ENCODE measurements at places on chromosomes 1 and 21. TPM values are rescaled to one million over a fixed set of nuclear protein-coding genes. Genes with fewer than 3 reads are reported as not detected.

The CD247 gene
- total RNA-seq, result 4.3 TPM

The TRNP1 gene
- 15.0 TPM for total RNA-seq

The TMPRSS15 gene
- not detected for total RNA-seq

The FCRL1 gene
- total RNA-seq, result 0.19 TPM

The WLS gene
- 81.5 TPM for total RNA-seq

The SLC9C2 gene
- not detected for total RNA-seq

- H3K4me1 ChIP-seq, result no peaks in the 10 kb centered on the region
- H3K4me3 ChIP-seq, result no peak overlapping the region
- no peak for DNase-seq
- H3K27ac ChIP-seq, result no peak overlapping the region
- H3K27me3 ChIP-seq, result no peaks in the 10 kb centered on the region
These were observed 7.4 kb upstream of the ATP2B4 start for GRCh38 chr1:203619091-203619780.

DNA sequence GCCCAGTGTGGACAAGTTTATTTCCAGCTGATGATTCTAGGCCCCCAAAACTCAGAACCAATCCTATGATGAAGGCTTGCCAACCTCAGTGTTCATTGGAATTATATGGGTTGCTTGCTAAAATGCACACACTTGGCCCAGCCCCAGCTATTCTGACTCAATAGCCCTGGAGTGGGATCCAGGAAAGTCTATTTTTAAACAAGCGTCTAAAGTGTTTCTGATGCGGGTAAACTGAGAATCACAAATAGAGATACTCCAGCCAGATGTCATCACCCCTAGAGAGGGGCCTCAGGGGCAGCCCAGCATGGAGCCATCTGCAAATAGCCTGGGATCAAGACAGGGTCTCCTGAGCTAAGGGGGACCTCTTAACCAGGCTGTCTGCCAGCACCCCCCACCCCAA is 46.0 kb downstream of the PKP1 start:
- H3K4me1 ChIP-seq, result no peaks in the 10 kb centered on the region
- DNase-seq, result peak; percentile 36
- H3K4me3 ChIP-seq, result no peak overlapping the region
- no peak overlapping the region for H3K27ac ChIP-seq
- H3K27me3 ChIP-seq, result no peaks in the 10 kb centered on the region

- DNase-seq, result no peak
- no peaks in the 10 kb centered on the region for H3K27me3 ChIP-seq
- no peaks in the 10 kb centered on the region for H3K36me3 ChIP-seq
- no peaks in the 10 kb centered on the region for H3K4me1 ChIP-seq
- no peak overlapping the region for H3K27ac ChIP-seq
These were observed 93.9 kb upstream of the BEND5 start for GRCh38 chr1:48870596-48870995.

- no peaks in the 10 kb centered on the region for H3K36me3 ChIP-seq
- peaks cover 8% of the 10 kb centered on the region for H3K4me1 ChIP-seq
- H3K27ac ChIP-seq, result no peak overlapping the region
- no peak overlapping the region for H3K4me3 ChIP-seq
These were observed 42.6 kb downstream of the PKN2 start for GRCh38 chr1:88726697-88727096.

DNA sequence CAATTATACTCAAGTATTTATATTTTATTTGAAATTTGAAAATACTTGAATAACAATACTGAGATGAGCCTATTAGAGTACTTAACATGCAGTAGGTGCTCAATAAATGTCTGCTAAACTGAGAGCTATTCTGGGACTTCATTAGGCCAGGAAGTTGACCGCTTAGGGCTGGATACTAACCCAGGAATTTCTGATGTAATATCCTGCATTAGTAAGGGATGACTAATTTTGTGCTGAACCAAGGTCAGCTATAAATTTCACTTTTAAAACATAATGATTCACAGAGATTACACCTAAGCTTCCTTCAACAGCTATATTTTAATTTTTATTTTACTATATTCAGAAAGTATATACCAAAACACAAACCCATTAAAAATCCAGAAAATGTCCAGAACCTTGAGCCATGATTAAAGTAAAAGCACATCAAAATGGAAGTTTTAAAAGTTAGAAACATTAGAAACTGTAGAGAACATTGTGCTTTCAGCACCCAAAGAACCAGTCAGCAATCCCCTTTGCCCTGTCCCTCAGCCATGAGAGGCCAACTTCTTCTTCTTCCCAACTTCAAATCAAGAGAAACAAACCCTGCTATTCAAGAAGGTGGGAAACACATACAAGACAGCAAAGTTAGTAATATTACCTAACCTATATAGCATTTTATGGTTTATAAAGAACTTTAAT is 35.4 kb downstream of the WNT2B start:
- no peaks in the 10 kb centered on the region for H3K27me3 ChIP-seq
- H3K36me3 ChIP-seq, result no peaks in the 10 kb centered on the region
- peak overlapping the region; percentile 90 for H3K27ac ChIP-seq
- peaks cover 4% of the 10 kb centered on the region for H3K4me1 ChIP-seq
- DNase-seq, result no peak

GRCh38 chr1:234827656-234828055 is 217.7 kb upstream of the IRF2BP2 start:
- no peak for DNase-seq
- H3K4me3 ChIP-seq, result no peak overlapping the region
- no peaks in the 10 kb centered on the region for H3K36me3 ChIP-seq
- no peak overlapping the region for H3K27ac ChIP-seq
- no peaks in the 10 kb centered on the region for H3K4me1 ChIP-seq

GRCh38 chr1:184945029-184945428 is 29.3 kb downstream of the NIBAN1 start:
- no peak for DNase-seq
- no peaks in the 10 kb centered on the region for H3K36me3 ChIP-seq
- H3K27me3 ChIP-seq, result no peaks in the 10 kb centered on the region
- H3K4me3 ChIP-seq, result no peak overlapping the region

- no peaks in the 10 kb centered on the region for H3K27me3 ChIP-seq
- no peak overlapping the region for H3K27ac ChIP-seq
These were observed 69.0 kb downstream of the MAGI3 start for GRCh38 chr1:113459279-113459678.

GRCh38 chr1:85274969-85275453 is 1.4 kb downstream of the BCL10 start:
- no peak overlapping the region for H3K4me3 ChIP-seq
- H3K27ac ChIP-seq, result no peak overlapping the region
- H3K36me3 ChIP-seq, result no peaks in the 10 kb centered on the region
- no peaks in the 10 kb centered on the region for H3K4me1 ChIP-seq
- DNase-seq, result no peak
- H3K27me3 ChIP-seq, result no peaks in the 10 kb centered on the region

DNA sequence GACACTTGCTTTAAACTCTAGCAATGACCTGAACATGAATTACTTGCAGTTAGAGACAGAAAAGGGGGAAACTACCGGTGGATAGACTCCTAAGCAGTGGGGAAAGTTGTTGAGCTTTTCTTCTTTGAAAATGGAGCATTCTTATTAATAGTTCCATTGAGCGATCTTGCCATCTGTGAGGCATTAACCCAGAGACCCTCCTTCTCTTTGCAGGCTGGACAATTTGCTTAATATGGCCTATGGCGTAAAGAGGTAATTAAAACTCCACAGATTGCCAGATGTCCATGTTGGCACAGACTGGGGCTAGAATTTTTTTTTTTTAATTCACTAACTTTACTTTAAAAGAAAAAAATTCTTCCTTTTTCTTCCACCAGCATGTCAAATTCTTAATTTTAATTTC is 88.5 kb downstream of the ELAVL4 start:
- no peaks in the 10 kb centered on the region for H3K27me3 ChIP-seq
- DNase-seq, result no peak
- H3K27ac ChIP-seq, result no peak overlapping the region
- H3K4me1 ChIP-seq, result no peaks in the 10 kb centered on the region

DNA sequence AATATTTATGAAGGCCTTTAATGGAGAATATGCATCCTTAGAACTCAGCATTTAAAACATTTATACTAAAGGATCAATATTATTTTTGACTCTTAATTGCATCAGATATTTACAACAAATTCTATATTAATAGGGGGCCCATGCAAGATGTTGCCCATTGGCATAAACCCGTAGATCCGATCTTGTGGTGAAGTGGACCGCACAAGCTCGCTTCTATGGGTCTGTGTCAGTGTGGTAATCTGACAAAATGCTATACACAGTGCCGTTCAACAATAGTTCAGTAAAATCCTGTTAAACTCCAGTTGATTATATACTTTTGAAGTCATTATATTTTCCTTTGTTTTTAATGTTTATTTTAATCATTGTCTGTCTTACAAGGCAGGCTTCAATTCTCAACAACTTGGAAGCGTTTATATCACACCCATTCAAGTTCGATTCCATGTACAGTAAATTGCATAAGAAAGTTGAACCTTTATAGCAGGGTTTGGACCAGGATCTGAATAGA is 809.2 kb downstream of the USP25 start:
- H3K36me3 ChIP-seq, result no peaks in the 10 kb centered on the region
- H3K27ac ChIP-seq, result no peak overlapping the region
- H3K27me3 ChIP-seq, result no peaks in the 10 kb centered on the region
- no peak overlapping the region for H3K4me3 ChIP-seq
- DNase-seq, result no peak

- no peaks in the 10 kb centered on the region for H3K36me3 ChIP-seq
- no peaks in the 10 kb centered on the region for H3K4me1 ChIP-seq
- no peaks in the 10 kb centered on the region for H3K27me3 ChIP-seq
- no peak for DNase-seq
These were observed 153.4 kb upstream of the CHRM3 start for GRCh38 chr1:239232921-239233320.

GRCh38 chr1:197775282-197776262 is at the start of gene DENND1B:
TSS of gene DENND1B (minus strand) at chr1:197775480. CDS start at chr1:197775155, 325 bp downstream.
- no peaks in the 10 kb centered on the region for H3K4me1 ChIP-seq
- no peaks in the 10 kb centered on the region for H3K27me3 ChIP-seq
- peak within 1 kb of the TSS; percentile 83 for H3K27ac ChIP-seq
- peak; percentile 90 for DNase-seq
- H3K4me3 ChIP-seq, result peak within 1 kb of the TSS; percentile 69

DNA sequence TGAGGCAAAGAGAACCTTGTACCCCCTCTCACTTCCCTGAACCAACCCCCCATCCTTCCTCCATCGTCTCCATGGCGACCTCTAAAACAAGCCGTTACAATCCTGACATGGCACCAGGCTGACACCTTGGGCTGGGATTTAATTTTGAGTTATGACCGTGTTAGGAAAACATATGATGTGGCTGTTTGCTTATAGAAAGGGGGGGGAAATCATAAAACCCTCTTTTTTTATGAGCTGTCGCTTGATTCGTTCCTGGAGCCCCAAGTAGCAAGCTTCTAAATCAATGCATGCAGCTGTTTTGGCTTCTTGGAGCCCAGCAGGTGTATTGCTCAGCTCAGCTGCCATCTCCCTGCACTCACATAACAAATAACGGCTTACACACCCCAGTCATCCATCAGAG is 301.2 kb upstream of the SPAG17 start:
- no peaks in the 10 kb centered on the region for H3K27me3 ChIP-seq
- no peaks in the 10 kb centered on the region for H3K4me1 ChIP-seq
- no peak overlapping the region for H3K4me3 ChIP-seq
- DNase-seq, result no peak
- no peaks in the 10 kb centered on the region for H3K36me3 ChIP-seq
- no peak overlapping the region for H3K27ac ChIP-seq

GRCh38 chr1:72662918-72663317 is 380.6 kb upstream of the NEGR1 start:
- H3K27ac ChIP-seq, result no peak overlapping the region
- DNase-seq, result no peak
- no peaks in the 10 kb centered on the region for H3K36me3 ChIP-seq
- H3K27me3 ChIP-seq, result no peaks in the 10 kb centered on the region
- no peak overlapping the region for H3K4me3 ChIP-seq
